Activated T-helper 1 cell treated with Interleukin-2 at 50 U/mL for 16 hours (primary cell): ENCODE measurements at places on chromosomes 5 and 9.

DNA sequence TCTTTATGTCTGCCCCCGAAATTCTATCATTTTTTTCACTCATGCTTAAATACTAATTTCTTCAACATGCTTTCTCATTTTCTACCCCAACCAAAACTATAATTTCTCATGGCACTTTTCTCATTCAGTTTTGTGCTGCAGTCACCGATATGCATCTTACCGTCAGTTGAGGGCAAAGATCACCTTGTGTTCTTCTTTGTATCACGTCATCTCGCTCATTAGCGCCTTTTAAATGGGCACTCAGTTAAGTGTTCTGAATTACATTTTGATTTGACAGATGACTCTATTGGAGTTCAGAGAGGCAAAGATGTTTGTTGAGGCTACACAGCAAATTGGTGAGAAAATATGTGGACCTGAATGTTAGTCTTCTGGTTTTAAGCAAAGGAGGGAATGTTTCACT, 211.7 kb upstream of the GLRA1 start:
- DNase-seq: no peak

GRCh38 chr5:137573376-137573775, 74.2 kb upstream of the SPOCK1 start:
- DNase-seq: no peak

DNA sequence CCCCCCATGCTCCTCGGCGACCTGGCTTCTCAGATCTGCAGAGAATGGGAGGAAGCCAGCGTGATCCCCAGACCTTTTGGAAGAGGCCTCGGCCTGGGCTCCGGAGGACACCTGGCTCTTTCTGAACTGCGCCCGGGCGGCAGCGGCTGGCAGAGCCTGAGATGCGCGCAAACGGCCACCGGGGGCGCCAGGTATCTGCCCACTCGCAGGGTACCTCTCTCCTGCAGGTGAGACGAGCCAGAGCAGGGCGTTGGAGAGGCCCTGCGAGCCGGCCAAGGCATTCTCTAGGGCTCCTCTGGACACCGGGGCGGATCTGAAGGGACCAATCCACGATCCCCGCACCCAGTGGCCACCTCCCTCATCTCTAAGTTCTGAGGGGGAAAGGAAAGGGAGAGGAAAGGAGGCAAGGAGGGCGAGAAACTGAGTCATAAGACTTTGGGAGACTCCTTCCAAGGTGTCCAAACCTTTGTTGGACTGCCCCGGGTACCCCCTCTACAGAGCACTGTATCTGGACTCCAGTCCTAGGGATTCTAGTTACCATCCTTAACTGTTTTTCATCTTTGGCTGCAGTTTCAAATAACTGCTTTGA, 55.0 kb upstream of the SLC46A2 start:
- DNase-seq: no peak

DNA sequence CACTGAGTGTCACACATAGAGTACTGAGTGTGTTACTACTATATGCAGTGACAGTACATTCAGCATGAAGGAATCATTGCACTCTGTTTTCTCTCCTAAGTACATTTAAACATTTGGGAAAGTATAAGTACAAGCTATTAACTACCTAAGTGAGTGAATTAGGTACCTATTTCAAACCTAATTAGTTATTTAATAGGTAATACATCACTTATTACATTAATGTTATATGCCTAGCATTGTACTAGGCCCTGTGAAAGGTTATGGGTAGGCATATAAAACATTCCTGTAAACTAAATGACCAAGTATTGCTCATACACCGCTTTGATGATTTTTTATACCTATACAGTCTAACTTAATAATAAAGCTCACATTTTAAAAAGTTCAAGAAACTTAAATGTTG, 25.7 kb upstream of the PPP3R2 start:
- DNase-seq: no peak

DNA sequence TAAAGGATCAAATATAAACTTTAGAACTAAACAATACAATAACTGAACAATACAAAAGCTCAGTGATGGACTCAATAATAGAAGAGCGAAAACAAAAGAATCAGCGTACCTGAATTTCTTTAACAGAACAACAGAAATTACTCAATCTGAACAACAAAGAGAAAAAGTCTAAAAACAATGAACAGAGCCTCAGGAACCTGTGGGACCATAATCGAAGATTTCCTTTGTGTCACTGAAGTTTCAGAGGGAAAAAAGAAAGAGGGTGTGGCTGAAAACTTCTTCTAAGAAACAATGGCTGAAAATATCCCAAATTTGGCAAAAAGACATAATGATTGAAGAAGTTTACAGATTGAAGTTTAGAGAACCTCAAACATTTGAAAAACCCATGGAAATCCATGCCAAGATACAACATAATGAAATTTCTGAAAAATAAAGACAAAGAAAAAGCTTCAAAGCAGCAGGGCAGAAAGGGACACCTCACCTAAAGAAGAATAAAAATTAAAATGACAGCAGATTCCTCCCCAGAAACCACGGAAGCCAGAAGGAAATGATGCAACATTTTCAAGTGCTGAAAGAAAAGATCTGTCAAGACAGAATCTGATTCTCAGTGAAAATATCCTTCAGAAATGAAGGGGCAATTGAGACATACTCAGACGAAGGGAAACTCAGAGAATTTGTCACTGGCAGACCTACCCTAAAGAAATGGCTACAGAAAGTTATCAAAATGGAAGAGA, 288.8 kb downstream of the ARL15 start:
- no peak for DNase-seq

DNA sequence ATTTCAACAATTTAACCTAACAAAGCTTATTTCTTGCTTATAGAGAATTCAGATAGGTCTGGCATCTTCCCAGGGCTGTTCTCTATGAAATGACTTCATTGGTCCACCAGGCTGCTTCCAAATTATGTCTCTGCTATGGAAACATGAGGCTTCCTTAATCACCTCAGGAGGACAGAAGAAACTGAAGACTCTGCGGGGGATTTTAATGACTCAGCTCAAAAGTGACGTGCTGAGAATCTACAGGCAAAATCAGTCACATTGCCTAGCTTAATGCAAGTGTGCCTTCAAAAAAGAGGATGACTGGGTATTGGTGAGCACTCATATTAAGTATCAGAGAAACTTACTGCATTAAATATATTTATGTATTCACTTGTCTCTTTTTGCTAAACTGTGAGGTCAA, 315.5 kb upstream of the RGMB start:
- no peak for DNase-seq
